ENCODE measurements at places on chromosomes 12 and 14.

GRCh38 chr12:62270872-62271271 is 10.7 kb downstream of the USP15 start:
- no peak for DNase-seq

- peak; percentile 64 for DNase-seq
Observed at GRCh38 chr12:32211900-32212156, 105.2 kb downstream of the BICD1 start.

- no peak for DNase-seq
Observed at GRCh38 chr12:11707535-11707934, 58.1 kb downstream of the ETV6 start.

DNA sequence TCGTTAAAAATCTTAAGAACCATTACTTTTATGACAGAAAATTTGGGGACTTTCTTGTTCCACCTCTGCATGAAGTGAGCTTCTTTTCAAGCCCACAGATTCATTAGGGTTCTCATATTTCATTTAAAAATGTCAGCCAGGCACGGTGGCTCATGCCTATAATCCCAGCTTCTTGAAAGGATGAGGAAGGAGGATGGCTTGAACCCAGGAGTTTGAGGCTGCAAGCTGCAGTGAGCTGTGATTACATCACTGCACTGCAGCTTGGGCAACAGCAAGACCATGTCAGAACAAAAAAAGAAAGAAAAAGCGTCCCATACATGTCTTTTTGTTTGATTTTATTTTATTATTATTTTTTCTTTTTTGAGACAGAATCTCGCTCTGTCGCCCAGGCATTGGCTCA is 43.4 kb upstream of the ATF1 start:
- DNase-seq, result no peak

- DNase-seq, result no peak
Observed at GRCh38 chr14:89607453-89607852, 190.4 kb upstream of the FOXN3 start.

Measured in NCI-H1930 (cell line).